ENCODE measurements at places on chromosomes 13 and 19.

GRCh38 chr19:17889609-17890214 is 18.0 kb downstream of the SLC5A5 start:
- DNase-seq = no peak

DNA sequence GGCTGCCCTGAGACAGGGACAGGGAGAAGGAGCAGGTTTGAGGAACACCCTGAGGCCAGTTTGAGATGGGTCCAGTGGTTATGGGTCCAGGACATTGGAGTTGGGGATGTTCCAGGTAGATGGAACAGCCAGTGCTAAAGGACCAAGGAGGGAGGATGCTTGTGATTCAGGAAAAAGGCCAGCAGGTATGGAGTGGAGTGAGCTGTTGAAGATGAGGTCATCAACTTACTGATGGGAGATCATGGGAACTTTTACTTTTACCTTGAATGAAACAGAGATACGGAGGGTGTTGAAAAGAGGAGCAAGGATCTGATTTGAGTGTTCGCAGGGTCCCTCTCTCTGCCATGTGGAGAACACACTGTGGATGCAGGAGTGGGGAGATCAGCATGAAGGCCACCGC is 25.5 kb downstream of the SPTBN4 start:
- no peak for DNase-seq

GRCh38 chr19:48970139-48970766 is 5.1 kb downstream of the FTL start:
- DNase-seq = no peak

GRCh38 chr19:40262422-40262821 is 22.7 kb downstream of the AKT2 start:
- no peak for DNase-seq

- no peak for DNase-seq
Observed at GRCh38 chr13:45242070-45242469, 41.2 kb upstream of the KCTD4 start.

DNA sequence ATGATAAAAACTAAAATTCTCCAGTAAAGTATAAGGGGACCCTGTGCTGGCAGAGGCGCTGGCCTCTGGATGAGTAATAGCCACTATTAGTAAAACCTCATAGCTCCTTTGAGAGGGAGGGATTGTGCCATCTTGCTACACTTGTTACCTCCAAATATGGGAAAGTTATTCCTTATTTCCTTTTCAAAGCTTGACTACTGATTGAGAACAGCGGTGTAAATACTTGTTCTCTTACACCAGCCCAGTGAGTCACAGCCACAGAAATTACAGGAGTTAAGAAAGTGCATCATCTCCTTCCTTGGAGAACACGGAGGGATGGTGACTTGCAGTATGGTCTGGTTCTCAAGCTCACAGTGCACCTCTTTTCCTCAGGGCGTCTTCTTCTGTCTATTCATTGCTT is 379.0 kb downstream of the EFNB2 start:
- DNase-seq = no peak

GRCh38 chr13:31195616-31196015 is 4.2 kb upstream of the B3GLCT start:
- DNase-seq = no peak

All from stimulated activated CD4-positive, alpha-beta T cell treated with anti-CD3 and anti-CD28 coated beads, Interleukin-4, amount 100 ng/mL, for 24 hours (primary cell).